ENCODE measurements at places on chromosomes 6 and 20.
A peak's percentile ranks its signal among the peaks of the same experiment; 100 is the strongest.

GRCh38 chr6:151323791-151324487 is 67.4 kb downstream of the ZBTB2 start:
- DNase-seq: peak; percentile 84

DNA sequence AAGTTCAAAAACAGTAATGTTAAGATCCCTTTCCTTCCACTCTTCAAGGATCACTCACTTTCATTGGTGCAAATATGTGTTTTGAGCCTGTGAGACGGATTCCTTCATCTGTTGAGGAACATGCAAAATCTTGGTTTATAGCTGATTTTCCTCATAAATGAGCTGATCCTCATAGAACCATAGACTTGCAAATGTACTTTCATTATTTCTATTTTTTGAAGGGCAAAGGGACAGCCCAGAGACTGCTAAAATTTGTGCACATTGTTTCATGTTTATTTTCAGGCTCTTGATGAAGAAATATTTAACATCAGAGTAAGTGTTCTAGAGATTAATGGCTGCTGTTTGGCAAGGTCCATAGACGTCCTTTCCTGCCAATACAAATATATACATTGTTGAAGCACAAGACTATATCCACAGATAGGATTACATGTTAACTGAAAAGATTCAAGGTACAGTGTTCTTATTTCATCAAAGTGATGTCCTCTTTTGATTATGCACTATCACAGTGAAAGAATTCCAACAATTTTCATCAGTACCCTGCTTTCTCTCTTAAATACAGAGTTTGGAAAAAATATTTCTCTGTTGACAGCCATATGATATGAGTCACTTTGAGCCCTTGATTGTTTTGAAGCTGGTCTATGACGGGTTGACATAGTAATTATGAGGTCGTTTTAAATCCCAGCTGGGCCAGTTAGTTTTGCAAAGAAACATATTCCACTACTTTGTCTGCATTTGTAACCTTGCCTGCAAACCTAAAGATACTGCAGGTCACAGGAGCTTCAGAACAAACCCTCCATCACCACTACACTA is 95.7 kb downstream of the FILIP1 start:
- no peak for DNase-seq

- no peak for DNase-seq
Measured at GRCh38 chr6:96286503-96286902, 235.1 kb upstream of the UFL1 start.

DNA sequence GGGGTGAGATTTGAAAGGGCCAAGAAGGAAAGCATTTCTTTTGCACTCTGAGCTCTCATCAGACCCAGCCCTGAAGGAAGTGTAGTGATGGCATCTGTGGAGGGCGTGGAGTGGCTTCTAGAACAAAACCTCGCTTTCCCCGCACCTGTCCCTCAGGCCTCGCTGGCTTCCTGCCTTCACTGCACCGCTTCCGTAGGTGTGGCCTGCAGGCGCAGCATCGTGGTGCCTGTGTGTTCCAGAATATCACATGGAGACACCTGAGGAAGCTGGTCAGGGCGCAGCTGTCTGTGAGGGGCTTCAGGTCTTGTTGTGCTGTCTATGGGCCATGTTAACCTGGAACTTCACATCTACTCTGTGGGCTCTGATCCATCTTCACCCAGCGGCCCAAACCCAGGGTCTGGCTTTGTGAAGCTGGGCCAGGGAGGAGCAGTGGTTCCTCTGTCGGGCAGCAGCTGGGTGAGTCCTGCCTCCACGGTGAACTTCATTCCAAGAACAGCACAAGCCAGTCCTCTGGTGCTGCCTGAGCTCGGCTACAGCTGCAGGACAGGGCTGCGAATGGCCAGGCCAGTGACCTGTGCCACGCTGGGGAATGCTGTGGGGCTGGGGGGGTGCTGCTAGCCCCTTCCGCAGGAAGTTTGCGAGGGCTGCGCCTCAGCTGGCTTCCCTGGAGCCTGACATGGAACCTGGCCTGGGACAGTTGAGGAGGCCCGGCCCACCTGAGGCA is 40.9 kb downstream of the DSTN start:
- DNase-seq: no peak

GRCh38 chr6:131924881-131925474 is 26.2 kb downstream of the CCN2 start:
- no peak for DNase-seq

- no peak for DNase-seq
Measured at GRCh38 chr6:1144842-1145767, 166.8 kb upstream of the FOXQ1 start.

DNA sequence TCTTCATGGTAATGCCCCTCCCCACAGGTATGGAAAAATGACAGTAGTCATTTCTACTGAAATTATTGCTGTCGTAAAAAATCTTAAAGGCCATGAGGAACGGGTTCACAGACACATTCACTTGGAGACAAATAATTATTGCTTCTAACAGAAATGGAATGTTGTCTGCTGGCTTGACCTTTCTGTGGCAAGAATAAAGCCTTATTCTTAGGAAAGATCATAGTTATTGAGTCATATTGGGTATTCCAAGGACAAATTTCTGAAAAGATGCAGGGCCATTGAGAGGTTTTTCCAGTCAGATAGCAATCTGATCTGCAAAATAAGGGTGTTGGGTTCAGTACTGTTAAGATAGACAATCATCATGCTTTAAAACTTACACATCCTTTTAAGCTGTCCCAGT is 29.2 kb downstream of the AKAP7 start:
- no peak for DNase-seq

GRCh38 chr6:98946879-98947410 is 801 bp downstream of the FBXL4 start:
- DNase-seq: peak; percentile 42

GRCh38 chr20:59334651-59335300 is 34.4 kb downstream of the EDN3 start:
- no peak for DNase-seq

- DNase-seq: no peak
Measured at GRCh38 chr6:134821397-134821796, 128.5 kb downstream of the ALDH8A1 start.

DNA sequence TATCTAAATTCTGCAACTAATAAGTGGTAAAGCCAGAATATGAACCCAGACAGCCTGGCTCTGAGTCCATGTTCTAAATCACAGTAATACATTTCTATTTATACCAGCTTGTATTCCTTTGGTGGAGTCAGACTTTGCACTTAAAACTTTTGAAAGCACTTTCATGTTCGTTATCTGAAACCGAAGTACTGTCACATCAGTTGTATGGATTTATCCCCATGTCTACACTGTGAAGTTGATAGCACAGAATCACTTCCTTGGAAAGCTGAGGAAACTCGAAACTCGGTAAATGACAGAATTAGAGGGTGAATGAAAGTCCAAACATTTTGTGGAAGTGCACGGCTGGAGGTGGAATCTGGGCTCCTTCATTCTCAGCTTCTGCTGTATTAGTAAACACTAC is 28.3 kb upstream of the CTAGE9 start:
- no peak for DNase-seq

GRCh38 chr6:37696220-37696840 is 1.4 kb downstream of the MDGA1 start:
- DNase-seq: no peak

DNA sequence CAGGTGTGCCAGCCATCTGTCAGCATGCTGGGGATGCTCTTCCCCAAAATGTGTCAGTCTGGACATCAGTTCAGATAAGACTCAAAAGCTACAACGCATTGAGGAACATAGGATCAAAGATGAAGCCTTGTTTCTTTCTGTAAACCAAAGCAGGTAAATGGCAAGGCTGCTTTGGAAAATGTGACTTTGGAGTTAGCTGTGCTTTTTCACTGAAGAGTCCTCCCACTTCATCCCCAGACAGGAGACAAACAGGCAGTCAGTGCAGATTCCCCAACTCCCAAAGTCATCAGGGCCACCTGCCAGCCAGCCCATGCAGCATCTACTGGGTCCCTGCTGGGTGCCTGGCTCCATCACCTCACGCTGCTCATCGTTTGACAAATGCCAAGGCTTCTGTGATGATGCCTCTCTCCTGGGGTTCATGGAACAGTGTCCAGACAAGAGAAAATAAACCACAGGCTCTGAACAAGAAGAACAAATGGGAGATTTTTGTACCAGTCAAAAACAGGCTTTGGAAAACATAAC is 205.0 kb upstream of the BTBD3 start:
- DNase-seq: no peak
